ENCODE measurements at places on chromosomes 5 and 9.

GRCh38 chr5:174559141-174559540, 165.2 kb upstream of the MSX2 start:
- no peak for DNase-seq

DNA sequence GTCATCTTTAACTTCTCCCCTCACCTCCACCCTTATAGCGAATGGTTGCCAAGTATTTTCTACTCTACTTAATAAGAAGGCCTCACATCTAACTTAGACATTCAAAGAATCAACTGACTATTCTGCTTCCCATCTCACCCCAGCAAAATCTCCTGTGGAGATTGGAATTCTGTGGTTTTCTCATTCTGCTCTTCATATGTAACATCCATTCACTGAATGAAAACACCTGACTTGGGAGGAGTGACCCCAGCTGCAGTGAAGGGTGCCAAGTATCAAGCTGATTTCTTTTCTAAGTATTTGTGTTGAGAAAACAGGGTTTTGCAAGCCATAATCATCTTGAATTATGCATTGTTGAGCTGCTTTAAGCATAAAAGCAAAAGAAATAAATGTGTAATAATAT, 42.5 kb upstream of the TAF1L start:
- no peak for DNase-seq

DNA sequence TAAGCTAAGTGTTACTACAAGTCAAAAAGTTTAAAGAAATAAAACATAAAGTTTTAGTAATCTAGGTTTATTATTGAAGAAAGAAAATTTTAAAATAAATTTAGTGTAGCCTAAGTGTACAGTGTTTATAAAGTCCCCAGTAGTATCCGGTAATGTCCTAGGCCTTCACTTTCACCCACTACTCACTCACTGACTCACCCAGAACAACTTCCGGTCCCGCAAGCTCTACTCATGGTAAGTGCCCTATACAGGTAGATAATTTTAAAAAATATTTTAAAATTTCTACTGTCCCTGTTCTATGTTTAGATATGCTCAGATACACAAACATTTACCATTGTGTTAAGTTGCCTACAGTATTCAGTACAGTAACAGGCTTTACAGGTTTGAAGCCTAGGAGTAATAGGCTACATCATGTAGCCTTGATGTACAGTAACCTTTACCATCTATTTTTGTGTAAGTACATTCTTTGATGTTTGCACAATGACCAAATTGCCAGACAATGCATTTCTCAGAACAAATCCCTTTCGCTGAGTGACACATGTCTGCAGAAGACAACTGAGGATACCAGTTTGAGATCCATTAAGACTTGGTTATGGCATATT, 253.6 kb downstream of the TRIM32 start:
- DNase-seq = no peak

DNA sequence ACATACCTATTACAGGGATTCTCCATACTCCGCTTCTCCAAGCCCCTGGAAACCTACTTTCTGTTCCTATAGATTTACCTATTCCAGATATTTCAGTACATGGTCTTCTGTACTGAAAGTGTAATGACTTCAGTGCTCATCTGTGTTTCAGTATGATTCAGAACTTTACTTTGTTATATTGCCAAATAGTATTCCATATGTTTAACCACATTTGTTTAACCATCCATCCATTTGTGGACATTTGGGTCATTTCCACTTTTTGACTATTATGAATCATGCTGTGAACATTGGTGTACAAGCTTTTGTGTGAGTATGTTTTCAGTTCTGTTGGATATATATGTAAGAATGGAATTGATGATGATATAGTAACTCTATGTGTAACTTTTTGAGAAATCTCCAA, 188.9 kb downstream of the PDZD2 start:
- DNase-seq = no peak

DNA sequence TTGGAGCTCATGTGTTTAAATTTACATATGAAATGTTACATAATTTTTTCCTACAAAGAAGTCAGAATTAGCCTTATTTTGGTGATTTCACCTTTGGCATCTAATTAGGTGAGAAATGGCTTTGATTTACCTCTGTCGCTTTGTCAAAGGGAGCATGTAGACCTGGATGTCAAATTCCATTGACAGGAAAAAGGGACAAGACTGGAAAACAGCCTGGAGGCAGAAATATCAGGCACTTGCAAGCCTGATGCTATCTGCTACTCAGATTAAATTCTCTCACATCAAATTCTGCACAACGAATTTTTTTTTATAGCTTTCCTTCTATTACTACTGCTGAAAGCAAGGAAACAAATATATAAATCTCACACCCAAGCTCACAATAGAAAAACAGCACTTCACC, 54.1 kb upstream of the CTNND2 start:
- DNase-seq = no peak

DNA sequence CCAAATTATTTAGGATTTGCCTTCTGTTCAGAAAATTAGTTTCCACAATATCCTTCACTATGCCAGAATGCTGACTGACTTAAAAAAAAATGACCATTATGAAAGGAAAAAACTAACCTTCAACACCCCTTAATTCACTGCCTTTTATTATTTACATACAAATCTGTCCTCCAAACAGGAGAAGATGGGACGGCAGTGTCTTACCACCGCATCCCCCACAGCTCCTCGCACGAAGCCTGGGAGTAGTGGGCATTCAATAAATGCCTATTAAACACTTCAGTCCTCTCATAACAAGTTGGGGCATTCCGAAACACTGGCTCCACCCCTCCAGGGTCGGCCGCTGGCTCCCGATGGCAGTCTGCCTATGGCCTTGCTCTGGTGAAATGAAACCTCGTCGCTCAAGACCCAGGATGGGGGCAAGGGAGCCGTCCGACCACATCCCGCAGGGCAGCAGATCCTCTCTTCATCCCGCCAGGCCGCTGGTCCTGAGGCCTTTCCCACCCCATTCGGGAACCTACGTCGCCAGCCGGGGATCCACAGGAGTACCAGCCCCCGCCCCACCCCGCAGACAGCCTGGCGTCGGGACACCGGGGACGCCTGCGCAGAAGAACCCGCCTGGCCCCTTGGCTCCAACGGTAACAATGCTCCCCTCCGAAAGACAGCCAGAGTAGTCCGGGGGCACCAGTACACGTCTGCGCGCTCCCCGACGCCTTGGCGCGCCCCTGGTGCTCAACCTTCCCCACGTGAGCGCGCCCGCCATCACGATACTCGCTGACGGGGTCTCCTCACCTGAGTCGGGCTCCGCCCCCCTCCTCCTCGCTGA, 613 bp downstream of the ZBTB5 start:
- no peak for DNase-seq

- no peak for DNase-seq
Measured at GRCh38 chr9:131885144-131885609, 145.3 kb upstream of the RAPGEF1 start.
